ENCODE measurements at places on chromosomes 6 and 20.
A peak's percentile ranks its signal among the peaks of the same experiment; 100 is the strongest.

GRCh38 chr20:32727683-32728082 is 15.6 kb downstream of the COMMD7 start:
- DNase-seq: no peak

- no peak for DNase-seq
Observed at GRCh38 chr6:23329086-23329485, 759.7 kb downstream of the HDGFL1 start.

DNA sequence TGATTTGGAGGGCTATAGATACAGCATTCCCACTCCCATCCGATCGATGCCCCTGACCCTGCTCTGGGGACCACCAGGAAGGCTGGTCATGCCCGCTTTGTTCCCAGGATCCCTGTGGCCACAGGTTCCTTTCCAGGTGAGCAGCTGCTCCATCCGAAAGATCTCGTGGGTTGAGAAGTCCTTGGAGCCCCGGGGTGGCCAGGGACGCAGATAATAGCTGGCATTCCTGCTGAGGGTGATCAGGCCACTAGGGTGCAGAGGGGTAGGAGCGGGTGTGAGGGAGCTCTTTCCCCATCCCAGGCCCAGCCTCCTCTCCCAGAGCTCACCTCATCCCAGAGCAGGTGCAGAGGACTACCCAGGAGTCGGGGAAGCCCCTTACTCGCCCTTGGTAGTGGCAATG is 7.4 kb downstream of the ADAM33 start:
- DNase-seq: no peak

- no peak for DNase-seq
Observed at GRCh38 chr6:167268683-167269280, 22.3 kb upstream of the UNC93A start.

DNA sequence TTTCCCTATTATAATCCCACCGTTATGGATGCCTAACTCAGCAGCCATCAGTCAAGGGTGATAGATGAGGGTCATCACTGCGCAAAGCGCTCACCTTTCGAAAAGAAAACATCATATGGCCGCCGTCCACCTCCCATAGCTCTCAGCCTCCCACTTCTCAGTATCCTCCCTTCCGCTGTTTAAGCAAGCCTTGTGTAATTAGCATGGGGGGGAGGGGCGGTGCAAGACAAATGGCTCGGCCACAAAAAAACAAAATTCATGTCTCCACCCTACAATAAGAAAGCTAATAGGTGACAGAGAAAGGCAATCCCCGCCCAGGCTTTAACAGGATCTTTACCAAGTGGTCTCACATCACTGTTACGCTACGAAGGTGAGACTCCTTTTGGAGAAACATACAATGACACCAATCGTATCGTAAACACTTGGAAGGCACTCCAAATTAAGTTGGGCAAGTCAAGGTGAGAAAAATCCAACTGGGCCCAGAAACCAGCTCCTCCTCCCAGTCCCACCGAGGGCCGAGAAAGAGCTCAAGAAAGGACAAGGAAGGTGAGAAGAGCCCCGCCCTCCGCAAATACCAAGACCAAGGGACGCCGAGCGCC is 645 bp downstream of the DDX39B start:
- peak; percentile 60 for DNase-seq

GRCh38 chr20:63052571-63053431 is 46.0 kb upstream of the BHLHE23 start:
- no peak for DNase-seq

GRCh38 chr6:31736021-31736767 is at the start of gene CLIC1:
TSS of gene CLIC1 (minus strand) at chr6:31736530. CDS start at chr6:31736300, 230 bp downstream.
- DNase-seq: peak; percentile 63

DNA sequence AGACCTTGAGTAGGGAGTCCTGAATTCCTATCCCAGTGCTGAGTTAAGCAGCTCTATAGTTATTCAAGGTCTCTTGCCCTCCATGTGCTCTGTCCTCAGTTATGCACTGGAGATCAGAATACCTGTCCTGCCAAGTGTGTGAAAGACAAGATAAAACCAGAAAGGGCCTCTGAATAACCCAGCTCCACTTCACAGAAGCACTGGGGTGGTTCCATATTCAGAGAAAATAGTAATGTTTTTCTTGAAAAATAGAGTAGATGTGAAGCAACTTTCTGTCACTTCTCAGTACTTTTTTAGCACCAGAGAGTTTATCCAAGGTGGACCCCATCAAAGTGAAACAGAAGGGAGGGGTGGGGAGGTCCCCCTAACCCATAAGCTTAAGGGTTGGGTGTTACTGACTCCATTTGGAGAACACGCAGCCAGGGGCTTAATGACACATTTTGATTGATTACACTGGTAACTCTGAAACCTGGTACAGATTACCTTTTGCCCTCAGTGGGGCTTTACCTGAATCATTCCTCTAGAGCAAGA is 509.8 kb upstream of the JARID2 start:
- no peak for DNase-seq

GRCh38 chr20:10217721-10218410 is 764 bp upstream of the SNAP25 start:
- DNase-seq: peak; percentile 79

- DNase-seq: peak; percentile 41
Observed at GRCh38 chr20:32560989-32561830, 23.9 kb downstream of the NOL4L start.

GRCh38 chr20:45917790-45918141 is 5.8 kb upstream of the PLTP start:
- no peak for DNase-seq

- no peak for DNase-seq
Observed at GRCh38 chr6:131161987-131162386, 26.7 kb downstream of the AKAP7 start.

- no peak for DNase-seq
Observed at GRCh38 chr6:25329161-25329817, 50.1 kb downstream of the CARMIL1 start.

DNA sequence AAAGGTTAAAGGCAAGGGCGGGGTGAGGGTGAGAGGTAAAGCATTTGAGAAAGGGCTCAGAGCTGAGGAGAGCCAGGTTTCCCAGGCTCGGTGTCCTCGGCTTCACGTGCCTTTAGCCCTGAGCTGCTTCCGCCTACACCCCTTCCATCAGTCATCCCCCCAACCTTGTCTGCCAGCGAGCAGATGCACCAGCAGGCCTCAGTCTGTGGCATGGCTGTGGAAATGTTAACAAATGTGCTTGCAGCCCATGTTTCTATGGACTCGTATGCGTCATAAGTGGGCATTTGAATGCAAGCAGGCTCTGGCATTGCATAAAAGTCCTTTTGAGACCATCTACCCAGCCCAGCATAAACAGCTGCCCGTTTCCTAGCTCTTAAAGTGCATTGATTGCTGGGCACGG is 88.8 kb downstream of the SYNJ2 start:
- no peak for DNase-seq

DNA sequence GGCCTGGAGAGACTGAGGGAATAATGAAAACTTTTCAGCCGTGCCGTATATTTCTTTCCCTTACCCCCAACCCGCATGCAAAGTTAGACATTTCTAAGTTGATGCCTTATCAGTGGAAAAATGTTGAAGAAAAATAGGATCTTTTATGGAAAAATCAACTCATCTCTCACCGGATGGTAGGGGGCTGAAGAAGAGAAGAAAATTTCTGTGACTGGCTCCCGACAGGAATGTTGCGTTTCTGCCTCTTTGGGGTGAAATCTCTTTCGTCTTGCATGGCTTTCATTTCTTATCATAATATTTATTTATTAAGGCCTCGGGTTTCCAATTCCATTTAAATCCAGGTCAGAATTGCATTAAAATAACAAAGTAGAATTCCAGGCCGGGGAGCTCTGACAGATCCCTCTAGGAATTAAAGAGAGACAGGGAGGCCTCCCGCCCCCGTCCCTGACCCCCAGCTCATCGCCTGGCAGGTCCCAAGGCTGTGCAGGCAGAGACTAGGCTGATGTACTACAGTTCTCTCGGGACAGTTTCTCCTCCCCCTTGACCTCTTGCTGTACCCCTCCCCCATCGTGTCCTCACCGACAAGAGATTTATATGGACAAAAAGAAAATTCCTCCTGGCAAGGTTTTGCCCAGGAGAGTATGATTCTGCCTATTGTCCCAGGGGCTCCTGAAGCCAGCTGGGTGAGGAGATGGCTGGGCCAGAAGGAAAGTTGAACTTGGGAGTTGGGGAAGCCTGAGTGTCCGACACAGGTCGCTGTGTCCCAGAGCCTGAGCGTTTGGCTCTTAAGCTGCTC is 1.3 kb downstream of the SCUBE3 start:
- DNase-seq: no peak

DNA sequence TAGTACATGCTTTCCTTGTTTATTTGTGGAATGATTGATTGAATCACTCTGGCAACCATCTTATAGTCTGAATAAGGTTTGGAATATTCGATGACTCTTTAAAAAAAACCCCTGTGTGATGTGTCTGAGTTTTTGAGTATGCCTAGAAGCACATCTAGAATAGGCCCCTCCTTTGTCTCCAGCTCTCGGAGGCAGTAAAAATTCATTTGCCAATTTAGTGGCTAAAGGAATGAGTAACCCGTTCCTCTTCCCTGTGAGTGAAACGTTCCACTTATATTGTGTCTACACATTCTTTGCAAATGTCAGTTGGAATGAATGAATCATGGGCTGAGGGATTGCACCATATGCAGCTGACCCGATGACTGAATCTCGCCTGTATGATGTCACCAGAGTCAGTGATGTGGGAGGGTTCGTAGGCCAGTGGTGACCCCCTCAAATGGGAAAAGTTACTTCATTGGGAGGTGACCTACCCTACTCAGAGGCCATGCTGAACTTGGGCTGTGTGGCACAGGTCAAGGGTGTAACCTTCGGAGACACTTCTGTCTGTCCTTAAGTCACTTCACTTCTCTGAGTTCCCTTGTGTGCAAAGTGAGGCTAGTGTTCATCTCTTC is 21.6 kb downstream of the MOCS3 start:
- no peak for DNase-seq

DNA sequence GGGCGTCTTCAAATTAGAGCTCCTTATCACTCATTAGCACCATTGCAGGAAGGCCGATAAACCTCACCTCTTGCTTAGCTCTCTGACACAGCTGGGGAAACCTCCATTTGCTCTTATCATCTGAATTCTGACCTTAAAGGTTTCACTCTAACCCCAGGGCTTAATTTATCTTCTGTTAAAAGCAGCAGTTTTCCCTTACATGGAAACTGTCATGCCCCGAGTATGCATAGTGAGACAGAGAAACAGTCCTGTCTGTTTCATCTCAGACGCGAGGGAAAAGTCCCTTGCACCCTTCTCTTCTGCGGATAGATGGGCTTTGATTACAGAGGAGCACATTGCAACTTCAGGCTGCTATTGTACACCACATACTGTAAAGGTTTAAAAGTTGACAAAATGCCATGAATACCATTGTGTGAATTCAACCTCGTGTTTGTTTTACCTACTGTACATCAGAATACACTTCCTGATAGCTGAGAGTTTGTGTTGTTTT is 191.5 kb upstream of the BMP2 start:
- no peak for DNase-seq
